ENCODE measurements at places on chromosomes 5 and 9.

- DNase-seq: no peak
Observed at GRCh38 chr5:180632768-180633167, 16.6 kb downstream of the FLT4 start.

- no peak for DNase-seq
Observed at GRCh38 chr5:121962958-121963357, 1.2 kb downstream of the SRFBP1 start.

- no peak for DNase-seq
Observed at GRCh38 chr5:127757576-127757975, 54.4 kb downstream of the CCDC192 start.

DNA sequence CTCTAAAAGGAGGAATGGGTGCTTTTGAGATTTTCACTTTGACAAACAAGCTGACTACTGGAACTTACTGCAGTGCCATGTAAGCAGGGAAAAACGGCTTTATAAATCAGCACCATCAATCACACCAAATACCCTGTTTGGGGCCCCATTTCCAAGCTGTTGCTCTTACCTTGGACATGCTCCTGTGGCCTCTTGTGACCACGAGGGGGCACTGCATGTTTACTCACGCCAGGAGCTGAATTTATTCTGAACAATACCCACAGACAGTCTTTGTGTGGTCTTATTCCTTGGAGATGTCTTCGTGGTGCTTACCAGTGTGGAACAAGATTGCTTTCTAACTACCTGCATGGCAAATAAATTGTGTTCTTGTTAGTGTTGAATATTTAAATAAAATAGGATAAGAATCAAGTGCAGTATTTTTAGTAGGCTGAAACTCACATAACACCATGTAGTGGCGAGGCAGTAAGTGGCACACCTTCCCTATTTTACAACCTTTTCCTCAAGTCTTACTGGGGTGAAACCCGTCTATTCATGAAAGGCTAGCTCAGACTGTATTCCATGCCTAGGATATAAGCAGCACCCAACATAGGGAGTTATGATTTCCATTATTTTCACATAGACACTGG, 155.5 kb upstream of the NMUR2 start:
- no peak for DNase-seq

GRCh38 chr9:114092336-114092735, 6.8 kb downstream of the KIF12 start:
- no peak for DNase-seq

- DNase-seq: peak; percentile 13
Observed at GRCh38 chr9:71806901-71807307, 38.6 kb upstream of the CEMIP2 start.

GRCh38 chr9:104776797-104777196, 12.9 kb downstream of the NIPSNAP3B start:
- no peak for DNase-seq

DNA sequence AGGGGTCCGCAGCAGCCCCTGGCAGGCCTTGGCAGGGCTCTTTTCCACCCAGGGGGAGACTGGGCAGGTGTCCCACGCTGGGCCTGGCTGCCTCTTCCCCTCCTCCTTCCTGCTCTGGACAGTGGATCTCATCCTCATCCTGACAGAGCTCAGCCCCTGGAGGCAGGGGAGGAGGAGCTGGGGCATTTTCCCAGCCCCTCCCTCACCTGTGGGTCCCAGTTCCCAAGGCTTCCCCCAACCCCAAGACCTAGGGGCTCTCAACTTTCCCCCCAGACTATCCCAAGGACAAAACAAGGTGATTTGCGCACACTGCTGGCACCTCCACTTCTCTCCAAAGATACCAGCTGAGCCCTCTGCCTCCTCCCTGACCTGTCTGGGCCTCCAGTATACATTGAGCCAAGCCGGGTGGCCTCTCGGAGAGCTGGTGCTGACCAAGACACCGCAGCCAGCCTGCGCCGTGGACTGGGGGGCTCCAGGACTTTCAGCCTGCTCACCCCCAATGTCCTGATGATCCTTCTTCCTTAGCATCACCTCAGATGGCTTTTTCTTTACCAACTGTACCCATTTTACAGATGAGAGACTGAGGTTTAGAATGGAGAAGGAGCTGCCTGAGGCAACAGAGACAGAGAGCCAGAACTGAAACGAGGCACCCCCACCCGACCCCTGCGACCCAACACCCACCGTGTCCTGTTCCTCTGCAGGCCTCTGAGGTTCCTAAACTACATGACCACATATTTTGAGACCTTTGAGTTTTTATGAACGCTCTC, 126.6 kb downstream of the BARX1 start:
- no peak for DNase-seq

DNA sequence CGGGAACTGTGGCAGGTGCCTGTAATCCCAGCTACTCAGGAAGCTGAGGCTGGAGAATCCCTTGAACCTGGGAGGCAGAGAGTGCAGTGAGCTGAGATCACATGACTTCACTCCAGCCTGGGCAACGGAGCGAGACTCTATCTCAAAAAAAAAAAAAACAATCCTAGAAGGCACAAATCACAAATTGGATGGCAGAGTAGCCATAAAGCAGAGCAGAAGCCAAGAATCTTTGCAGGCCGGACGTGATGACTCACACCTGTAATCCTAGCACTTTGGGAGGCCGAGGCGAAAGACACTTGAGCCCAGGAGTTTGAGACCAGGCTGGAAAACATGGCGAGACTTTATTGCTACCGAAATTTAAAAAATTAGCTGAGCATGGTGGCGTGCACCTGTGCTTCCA, 9.2 kb upstream of the FUBP3 start:
- no peak for DNase-seq

DNA sequence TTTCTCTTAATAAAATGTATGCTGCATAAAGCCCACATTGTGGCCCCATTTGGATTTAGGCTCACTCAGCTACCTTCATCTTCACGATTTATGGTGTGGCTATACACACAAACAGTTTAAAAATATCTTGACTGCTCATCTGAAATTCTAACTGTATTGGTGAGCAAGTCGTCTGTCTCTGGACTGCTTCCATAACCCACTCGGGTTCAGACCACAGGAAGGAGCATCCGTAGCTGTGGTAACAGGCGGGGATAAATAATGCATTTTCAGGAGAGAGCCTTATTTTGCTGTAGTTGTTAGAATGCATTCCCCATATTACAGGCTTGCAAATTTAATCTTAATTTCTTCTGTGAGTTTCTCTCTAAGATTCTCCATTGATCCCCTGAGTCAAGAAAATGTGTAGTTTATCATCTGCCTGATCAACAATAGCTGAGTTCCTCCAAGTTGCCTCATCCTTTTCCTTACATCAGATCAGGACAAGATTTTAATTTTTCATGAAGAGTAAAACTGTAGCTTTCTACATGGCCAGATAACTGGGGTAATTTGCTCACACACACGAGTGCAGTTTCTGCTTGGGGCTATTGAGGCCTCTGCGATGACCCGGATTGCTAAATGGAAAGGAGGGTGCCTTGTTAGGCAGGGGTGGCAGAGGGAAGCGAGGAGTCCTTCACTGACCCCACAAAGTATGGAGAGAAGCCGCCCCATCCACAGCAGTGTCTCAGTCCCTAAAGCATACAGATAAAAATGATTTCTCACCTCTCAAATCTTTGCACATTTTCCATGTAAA, 133.9 kb downstream of the FSTL4 start:
- no peak for DNase-seq

- no peak for DNase-seq
Observed at GRCh38 chr5:6551287-6551954, 81.4 kb downstream of the NSUN2 start.

GRCh38 chr9:13791816-13792215, 512.3 kb upstream of the MPDZ start:
- DNase-seq: no peak

GRCh38 chr5:95715799-95716461, 15.2 kb upstream of the RHOBTB3 start:
- no peak for DNase-seq

DNA sequence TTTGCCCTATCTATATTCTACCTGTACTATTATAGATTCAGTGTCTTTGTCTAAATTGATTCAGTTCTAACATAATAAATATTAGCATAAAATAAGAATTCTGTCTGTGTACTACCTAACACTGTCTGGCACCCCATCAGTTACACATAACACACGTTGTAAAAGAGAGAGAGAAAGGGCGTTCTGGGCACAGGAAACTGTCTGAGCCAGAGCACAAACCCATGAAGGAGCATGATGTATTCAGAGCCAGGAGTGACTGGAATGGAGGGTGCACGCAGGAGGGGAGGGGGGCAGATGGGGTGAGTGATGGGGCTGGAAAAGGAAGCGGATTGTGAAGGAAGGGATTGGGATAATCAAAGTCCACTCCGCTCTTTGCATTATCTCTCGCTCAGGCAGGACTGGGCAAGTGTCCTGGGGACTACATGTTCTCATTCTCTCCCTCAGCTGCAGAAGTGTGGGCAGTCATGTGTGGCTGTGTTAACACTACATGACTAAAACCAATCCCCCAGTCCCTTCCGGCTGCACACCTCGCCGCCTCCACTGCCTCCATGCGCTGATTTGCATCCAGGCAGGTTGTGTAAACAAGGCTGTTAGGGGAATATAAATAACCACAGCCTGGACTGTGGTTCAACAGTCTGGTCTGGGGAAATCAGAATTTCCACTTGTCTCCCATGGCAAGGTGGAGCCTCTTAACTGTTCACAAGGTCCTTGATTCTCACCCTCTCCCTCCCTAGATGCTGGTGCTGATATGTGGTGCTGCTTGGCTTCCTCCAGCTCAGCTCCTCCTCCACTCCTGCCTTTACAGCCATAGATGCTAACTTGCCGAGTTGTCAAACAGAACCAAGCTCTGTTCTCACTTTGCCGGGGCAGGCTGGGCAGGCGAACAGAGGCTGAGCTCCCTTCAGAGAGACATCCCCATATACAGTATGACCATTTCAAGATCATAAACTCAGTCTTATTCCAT, 367.5 kb upstream of the BRINP1 start:
- DNase-seq: no peak

- DNase-seq: no peak
Observed at GRCh38 chr5:153209016-153209415, 281.5 kb upstream of the GRIA1 start.

DNA sequence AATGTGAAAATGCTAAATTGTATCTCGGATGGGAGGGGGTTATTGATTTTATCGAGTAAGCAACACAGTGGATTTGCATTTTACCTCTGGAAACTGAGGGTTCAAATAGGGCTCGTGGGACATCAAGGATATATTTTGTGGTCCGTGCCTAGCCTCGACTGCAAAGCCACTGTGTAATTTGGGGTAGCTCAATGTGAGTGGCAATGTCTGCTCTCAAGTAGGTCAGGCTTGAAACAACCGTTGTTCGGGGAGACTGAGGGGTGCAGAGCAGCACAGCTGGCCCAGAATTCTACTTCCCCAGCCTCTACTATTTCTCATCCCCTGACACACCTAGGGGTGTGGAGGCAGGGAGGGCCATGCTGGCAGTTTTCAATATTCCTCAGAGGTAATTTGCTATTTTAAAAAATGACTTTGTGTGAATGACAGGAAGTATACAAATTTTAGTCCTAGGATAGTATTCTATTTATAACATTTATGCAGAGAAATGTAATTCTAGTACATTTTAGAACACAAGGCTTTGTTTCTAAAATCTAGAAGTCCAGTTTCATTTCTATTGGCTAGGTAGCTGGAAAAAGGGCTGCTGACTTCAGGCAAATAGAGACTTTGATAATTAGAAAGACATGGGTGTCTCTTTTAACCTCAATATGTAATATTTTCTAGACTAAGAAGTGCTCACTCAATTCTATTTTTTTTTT, 1.4 kb upstream of the DAB2 start:
- DNase-seq: no peak

GRCh38 chr5:127934791-127935256, 148.7 kb upstream of the SLC12A2 start:
- peak; percentile 70 for DNase-seq

All from DMS79 treated with DMSO at 0.1 percent for 48 hours (cell line).